ENCODE measurements at places on chromosomes 4 and X. TPM values are rescaled to one million over a fixed set of nuclear protein-coding genes. Genes with fewer than 3 reads are reported as not detected.

- no peak for DNase-seq
Measured at GRCh38 chrX:20116087-20116576, 575 bp downstream of the MAP7D2 start.

DNA sequence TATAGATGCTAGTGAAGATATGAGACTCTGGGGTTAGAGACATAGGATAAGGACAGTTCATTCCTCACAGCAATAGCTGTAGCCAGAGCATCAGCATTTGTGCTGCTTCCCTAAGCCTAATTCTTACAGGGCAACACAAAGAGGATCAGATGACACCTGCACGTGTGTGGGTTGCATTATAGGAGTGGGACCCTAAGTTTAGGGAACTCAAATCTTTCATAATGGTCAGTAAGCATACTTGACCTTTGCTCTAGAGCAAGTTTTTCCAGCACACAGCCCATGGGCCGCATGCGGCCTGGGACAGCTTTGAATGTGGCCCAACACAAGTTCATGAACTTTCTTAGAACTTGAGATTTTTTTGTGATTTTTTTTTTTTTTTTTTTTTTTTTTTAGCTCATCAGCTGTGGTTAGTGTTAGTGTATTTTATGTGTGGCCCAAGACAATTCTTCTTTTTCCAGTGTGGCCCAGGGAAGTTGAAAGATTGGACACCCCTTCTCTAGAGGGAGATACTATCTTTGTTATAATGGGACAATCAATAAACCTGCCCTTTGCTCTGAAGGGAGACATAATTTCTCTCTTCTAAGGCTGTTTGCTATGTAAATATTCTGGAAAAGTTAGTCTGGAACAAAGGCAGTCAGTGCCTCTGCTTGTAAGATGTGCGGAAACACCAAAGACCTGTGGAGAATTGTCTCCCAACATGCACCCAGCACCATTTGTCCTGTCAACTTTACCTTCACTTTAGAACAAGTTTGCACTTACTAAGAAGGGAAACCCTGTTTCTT is 650.2 kb downstream of the ZNF674 start:
- no peak for DNase-seq

GRCh38 chrX:16172391-16172790 is 5.1 kb downstream of the MAGEB17 start:
- DNase-seq, result no peak

Gene ENPEP
- 3.5 TPM for total RNA-seq

DNA sequence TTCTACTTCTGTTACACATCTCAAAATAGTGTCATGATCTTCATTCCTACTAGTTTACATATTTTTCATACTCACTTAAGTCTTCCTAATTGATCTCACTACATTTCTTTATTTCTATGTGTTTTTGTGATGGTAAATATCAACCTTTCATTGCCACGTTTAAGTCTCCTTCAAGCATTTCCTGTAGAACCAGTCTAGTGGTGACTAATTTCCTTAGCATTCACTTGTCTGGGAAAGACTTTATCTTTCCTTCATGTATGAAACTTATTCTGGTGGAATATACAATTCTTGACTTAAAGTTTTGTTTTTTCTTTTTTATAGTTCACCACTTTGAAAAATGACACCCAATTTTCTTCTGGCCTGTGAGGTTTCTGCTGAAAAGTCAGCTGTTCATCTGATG is 181.4 kb upstream of the NEIL3 start:
- no peak for DNase-seq
